ENCODE measurements at places on chromosomes 12 and 14.

GRCh38 chr12:5718073-5718472, 227.0 kb downstream of the ANO2 start:
- DNase-seq: no peak

- no peak for DNase-seq
Observed at GRCh38 chr12:26651566-26652188, 181.3 kb downstream of the ITPR2 start.

- no peak for DNase-seq
Observed at GRCh38 chr12:69154585-69155363, 84.6 kb upstream of the CPSF6 start.

DNA sequence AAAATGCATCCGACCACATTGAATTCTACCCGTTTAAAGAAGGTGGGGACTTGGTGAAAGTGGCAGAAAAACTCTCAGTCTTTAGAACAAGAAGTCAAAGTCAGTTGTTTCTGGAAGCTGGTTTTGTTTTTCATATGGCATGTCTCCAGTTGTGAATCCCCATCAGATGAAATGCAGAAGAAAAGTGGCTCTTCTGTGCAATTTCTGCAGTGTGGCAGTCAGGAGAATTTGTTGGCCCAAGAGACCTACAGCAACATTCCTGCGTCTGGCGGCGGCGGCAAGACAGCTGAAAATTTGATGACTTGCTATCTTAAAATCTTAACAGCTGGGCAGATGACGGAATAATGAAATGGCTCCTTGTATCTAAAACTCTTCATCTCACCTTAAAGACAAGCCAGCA, 201.5 kb downstream of the FOXN3 start:
- no peak for DNase-seq

DNA sequence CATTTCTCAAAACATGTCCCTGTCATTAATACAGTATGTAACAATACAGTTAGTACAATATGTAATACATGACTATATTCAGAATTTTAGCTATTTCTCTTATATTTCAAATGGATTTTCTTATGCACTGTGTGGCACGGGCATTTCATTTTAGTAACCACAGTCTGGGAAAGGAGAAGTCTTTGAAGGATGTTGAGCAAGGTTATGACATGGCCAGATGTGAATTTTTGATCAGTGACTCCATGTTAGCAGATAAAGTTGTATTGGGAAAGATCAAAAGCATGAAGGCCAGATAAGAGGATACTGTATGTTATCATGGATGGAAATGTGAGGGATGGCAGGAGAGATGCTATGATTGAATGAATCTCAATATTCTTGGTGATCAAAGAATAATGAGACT, 285.2 kb downstream of the NAV3 start:
- DNase-seq: no peak

- no peak for DNase-seq
Observed at GRCh38 chr14:29587046-29587445, 340.6 kb downstream of the PRKD1 start.

GRCh38 chr14:24343795-24344660, 4.2 kb upstream of the RIPK3 start:
- DNase-seq: no peak
